ENCODE measurements at places on chromosomes 3 and 15.

GRCh38 chr15:40115670-40116093 is 7.0 kb upstream of the BMF start:
- no peak for DNase-seq

GRCh38 chr3:171169866-171170265 is 143.3 kb upstream of the SLC2A2 start:
- DNase-seq: no peak

- DNase-seq: no peak
These were observed 39.0 kb downstream of the ADAMTSL3 start for GRCh38 chr15:83692746-83693581.

GRCh38 chr15:47339800-47340570 is 377.3 kb upstream of the SEMA6D start:
- no peak for DNase-seq

- no peak for DNase-seq
These were observed 581 bp downstream of the IP6K1 start for GRCh38 chr3:49785565-49786356.

DNA sequence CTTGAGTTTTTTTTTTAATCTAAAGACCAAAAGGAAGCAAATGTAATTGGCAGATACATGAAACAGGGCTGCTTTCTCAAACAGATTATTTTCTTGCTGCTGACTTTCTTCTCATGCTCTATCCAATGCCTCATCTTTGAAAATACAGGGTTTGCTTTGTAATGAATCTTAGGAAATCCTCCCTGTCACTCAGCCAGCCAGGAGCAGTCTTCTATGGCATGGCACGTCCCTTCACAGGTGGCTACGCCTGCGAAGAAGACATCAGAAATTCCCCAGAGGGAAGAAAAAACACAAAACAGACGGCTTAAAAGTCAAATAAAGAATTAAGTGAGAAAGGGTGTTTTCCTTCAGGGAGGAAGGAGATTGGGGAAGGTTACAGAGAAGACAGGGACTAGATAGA is 242.5 kb downstream of the IGSF11 start:
- no peak for DNase-seq

GRCh38 chr15:50907601-50908208 is 778 bp upstream of the AP4E1 start:
- peak; percentile 44 for DNase-seq

DNA sequence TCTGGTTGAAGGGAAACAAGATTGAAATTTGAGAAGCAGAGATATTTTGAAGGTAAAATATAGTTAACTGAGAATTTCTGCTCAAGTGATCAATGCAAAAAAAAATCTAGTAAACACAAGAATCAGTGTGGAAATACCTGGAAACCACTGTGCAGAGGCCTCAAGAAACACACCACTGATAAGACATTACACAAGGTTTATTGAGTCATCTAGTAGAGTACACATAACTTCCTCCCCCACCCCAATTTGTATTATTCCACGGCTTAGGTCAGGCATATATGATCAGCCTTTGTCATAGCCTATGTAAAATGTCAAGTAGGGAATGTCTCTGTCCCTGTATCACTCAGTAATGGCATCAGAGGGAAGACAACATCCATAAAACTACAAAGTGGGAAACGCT is 447.8 kb upstream of the BCHE start:
- no peak for DNase-seq

DNA sequence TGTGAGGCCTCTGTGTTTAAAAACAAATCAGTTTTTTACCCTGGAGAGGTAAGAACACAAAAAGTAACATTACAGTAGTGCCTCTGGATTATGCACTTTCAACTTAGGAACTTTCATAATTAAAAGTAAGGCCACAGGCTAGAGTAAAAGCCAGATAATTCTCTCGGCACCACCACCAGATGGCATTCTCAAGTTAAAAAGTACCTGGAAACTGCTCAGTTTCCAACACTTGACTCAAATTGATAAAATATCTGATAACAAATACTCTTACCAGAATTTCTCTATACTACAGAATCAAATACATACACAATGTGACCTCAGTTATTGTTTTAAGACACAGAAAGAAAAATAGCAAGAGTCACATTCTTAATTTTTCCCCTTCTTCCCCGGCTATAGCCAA is 19.9 kb downstream of the SPICE1 start:
- DNase-seq: peak; percentile 21

- no peak for DNase-seq
These were observed 21.2 kb upstream of the CRBN start for GRCh38 chr3:3200632-3201212.

- DNase-seq: no peak
These were observed 113.0 kb downstream of the PDE8A start for GRCh38 chr15:85094685-85095084.

GRCh38 chr3:37924453-37924852 is 62.8 kb downstream of the CTDSPL start:
- DNase-seq: no peak

GRCh38 chr15:77821188-77821958 is 188.7 kb upstream of the LINGO1 start:
- DNase-seq: no peak

GRCh38 chr15:52397118-52397517 is 101.5 kb upstream of the MYO5C start:
- DNase-seq: no peak

- no peak for DNase-seq
These were observed 141.6 kb upstream of the IGF1R start for GRCh38 chr15:98506711-98507110.

DNA sequence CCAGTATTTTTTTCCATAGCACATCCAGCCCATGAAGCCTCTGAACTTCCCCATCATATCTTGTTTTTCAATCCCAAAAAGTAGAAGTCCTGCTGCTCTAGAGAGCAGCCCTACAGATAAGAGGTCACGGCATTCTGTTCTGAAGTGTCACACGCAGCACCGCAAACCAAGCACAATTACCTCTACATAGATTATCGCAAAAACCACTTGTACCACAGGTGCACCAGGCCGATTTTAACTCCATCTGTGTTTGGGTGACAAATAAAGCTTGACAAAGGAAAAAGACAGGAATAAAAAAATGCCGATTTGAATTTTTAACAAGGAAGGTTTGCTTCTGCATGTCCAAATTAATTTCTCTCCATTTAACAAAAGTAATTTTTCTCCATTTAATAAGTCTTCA is 113.7 kb downstream of the MYO5A start:
- no peak for DNase-seq

DNA sequence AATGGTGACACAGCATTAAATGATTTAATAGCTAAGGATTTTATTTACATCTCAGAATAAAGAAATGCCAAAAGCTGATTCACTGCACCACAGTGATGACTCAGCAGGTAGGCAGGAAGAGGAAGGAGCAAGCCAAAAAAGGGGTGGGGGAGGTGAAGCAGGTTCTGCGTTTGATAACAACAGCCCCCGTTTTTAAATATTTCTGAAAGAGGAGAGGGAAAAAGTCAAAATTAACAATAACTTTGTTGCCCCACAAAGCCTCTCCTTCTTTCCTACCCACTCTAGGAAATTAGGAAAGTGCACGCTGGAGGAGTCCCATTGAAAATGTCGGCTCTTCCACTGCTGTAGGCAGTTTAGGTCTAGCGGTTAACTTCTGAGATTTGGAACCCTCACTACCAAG is 9.9 kb upstream of the CCDC54 start:
- no peak for DNase-seq

DNA sequence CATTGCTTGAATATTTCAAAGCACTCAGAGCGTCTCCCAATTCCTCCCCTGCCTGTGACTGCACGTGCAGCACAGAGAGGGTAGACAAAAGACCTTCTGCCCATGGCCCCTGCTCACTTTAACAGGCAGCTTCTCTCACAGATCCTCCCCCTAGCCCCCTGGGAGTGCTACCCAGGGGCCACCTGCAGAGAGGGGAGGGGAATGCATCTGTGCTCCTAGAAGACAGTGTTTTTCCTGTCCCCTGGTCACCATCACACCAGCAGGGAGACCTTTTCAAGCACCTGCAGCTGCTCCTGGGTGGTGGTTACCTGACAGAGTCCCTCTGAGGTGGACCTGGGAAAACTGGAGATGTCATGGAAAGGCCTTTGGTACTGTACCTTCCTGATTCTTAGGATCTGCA is 56.7 kb upstream of the PRR23C start:
- no peak for DNase-seq

- no peak for DNase-seq
These were observed 8.3 kb downstream of the TF start for GRCh38 chr3:133754455-133754854.

DNA sequence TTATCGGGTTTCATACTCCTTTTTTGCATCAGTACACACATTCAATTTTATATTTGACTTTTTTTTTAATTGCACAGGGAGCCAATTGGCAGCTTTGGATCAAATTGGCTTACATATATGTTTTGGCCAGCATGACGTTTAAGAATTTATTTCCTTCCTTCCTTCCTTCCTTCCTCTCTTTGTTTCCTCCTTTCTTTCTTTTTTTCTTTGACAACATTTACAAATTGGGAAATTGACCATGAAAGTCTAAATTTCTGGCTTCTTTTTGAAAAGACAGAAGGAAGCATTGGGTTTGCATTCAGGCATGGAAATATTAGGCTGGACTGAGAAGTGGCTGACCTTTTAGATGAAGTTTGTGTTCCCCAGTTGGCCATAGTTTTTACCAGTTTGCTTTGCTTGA is 103.4 kb upstream of the IGSF10 start:
- no peak for DNase-seq

DNA sequence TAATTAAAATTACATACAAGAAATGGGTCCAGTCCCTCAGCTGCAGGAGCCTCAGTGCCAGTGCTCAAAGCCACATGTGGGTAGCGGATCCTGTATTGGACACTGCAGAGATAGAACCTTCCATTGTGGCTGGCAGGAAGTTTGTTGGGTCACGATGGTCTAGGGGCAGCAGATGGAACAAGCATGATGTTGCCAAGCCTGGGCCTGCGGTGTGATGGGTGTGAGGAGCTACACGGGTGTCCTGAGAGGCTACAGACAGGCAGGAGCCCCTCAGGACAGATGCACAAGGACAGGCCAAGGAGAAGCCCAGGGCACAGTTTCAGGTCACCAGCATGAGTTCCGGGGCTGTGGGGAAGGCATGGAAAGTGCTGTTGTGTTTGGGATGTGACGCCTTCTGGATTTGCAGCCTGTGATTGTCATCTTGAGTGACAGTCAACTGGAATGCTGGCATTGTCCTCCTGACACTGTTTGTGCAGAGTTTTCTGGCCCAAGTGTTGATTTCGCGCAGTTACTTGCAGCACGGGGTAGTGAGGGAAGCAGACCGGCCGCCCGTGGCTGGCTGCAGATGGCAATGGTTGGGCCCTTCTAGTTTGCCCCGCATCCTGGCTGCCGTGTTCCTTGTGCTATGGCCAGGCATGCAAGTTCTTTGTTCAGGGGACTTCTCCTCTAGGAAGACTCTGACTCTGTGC is 177.1 kb downstream of the NSMCE3 start:
- no peak for DNase-seq

DNA sequence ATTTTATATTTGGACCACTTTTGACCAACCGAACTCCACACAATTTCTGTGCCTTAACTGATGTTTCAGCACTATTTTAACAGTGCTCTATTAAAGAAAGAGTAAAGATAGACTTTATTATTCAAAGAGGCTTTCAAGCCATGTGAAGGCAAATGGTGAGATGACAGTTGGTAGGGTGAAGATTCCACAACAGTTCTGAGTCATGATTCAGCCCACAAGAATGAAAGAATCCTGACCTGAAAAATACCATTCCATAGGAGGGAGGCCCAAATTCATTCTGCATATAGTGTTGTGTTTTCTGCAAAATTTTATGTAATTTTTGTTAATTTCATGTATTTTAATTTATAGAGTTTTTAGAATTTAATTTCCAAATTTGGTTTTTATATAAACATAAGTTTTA is 135.6 kb upstream of the STAC start:
- DNase-seq: no peak

DNA sequence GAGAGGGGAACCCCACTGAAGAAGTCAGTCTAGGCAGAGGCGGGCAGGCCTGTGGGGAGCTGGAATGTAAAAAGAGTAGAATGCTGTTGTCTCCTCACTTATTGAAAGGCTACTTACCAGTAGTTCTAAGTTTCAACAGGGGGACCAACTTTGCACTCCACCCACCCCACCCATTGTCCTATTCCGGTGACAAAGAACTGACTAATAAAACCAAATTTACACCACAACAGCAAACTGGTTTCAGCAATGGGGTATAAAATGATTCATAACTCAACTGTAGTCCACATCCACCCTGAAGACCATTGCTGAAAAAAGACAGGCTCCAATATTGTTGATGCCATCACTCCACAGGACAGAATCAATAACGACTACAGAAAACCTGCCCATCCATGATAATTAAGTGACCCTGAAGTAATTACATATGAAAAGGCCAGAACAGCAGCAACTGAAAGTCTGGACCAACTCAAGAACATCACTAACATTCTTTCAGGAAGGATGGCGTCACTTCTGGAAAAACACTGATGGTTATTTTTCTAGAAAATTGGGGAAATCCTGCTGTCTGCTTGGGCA is 80.2 kb downstream of the ABI3BP start:
- DNase-seq: no peak

DNA sequence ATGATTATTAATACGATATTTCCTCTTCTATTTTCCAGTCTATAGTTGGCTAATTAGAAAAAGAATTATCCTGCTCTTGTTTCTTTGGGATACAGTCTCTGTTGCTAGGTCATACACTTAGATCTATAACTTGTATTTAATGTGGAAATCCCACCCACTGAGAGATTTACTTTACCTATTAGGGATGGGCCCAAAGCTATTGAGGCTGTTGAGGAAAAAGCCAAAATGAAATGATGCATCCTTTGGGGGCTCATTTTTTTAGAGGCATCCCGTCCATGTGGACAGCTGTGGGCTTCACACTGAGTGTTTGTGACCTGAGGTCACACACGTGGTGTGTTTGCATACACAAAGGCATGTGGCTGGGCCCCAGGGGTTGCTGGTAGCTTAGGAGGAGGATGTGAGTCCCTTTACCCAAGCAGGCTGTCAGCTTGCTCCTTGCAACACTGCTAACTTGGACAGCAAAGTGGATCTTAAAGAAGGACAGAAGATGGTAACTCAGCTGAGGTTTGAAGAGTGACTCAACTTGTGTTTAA is 477.4 kb downstream of the AGBL1 start:
- DNase-seq: no peak

- no peak for DNase-seq
These were observed 134.0 kb downstream of the TPRA1 start for GRCh38 chr3:127456471-127457093.

DNA sequence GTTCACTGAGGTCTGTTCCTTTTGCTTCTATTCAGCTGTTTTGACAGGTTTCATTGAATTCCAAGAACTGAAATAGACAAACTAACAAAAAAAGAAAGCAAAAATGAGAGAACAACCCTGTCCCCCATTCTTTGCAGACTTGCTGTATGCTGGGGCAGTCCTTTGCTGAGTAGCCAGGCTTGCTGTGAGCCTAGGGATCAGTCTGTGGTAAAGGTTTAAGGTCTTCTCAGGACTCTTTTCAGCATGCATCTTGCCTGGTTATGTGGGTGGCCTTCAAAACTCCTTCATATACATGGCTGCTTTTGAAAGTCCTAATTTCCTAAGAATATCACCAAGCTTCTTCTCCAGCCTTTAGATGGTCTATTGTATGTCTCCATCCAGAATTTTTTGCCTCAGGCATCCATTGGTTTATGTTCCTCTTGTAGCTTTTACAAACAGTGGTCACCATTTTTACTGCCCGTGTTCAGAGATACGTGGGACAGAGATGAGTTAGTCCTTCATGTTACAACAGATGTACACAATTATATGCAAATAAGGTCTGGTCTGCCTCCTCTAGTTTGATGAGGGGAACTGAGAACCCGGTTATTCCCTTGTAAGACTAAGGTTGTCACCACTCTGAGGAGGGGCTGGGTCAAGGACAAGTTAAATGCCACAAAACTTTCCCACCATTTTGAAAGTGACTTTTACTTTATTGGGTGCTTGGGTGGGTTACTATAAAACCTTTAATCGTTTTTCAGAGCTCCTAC is 41.4 kb downstream of the SACM1L start:
- no peak for DNase-seq

All from stimulated activated CD8-positive, alpha-beta memory T cell treated with anti-CD3 and anti-CD28 coated beads, Interleukin-2, amount 100 ng/mL, for 1 hour (primary cell).